ENCODE measurements at places on chromosomes 7 and 10.
A peak's percentile ranks its signal among the peaks of the same experiment; 100 is the strongest.

DNA sequence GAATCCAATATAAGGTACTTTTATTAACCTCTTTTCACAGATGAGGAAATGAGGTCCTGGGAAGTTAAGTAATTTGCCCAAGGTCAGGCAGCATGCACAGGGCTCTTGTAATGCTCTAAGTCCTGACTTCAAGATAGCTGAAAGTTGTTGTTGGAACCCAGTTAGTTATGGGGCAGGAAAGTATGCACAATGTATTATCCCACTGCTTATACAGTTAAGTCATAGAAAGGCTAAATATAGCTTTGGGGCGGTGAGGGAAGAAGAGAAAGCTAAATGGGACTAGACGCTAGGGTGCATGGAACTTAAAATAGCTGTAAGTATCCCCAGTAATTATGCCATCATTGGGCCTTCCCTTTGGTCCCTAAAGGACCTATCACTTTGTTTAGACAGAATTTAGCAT is 9.2 kb downstream of the GLCCI1 start:
- no peak for DNase-seq

DNA sequence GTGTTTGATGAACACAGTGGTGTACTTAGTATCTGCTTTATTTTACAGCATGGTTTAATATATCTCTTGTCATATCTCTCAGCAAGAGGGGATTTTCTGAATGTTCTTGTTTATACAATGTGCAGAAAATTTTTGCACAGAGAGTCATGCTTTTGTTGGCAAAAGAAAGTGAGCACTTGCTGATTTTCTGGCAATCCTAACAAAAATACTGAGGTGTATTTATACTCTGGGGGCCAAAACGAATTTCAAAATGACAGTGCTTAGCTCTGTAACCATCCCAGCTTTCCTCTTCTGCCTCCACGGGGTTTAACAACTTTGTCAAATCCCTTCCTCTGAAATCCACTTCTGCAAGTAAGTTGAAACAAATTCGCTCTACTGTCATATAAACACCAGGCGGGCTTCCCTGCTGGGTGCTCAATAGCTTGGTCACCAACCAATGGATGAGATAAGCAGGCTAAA is 169.2 kb downstream of the NOC3L start:
- no peak for DNase-seq

- no peak for DNase-seq
These were observed 83.8 kb upstream of the NRP1 start for GRCh38 chr10:33418301-33418700.

- peak; percentile 65 for DNase-seq
These were observed 104.9 kb downstream of the CDK6 start for GRCh38 chr7:92731335-92732063.
